ENCODE measurements at places on chromosomes 7 and 10. TPM values are rescaled to one million over a fixed set of nuclear protein-coding genes. Genes with fewer than 3 reads are reported as not detected.

CYP3A7 gene
- total RNA-seq, result not detected

MRLN gene
- not detected for total RNA-seq

CYP3A5 gene
- 0.16 TPM for total RNA-seq

APBB1IP gene
- 0.49 TPM for total RNA-seq

CCDC172 gene
- total RNA-seq, result not detected

BTRC gene
- total RNA-seq, result 7.0 TPM

TAS2R16 gene
- not detected for total RNA-seq

FGFR2 gene
- total RNA-seq, result 0.16 TPM

ADIRF gene
- total RNA-seq, result 0.33 TPM

MYL10 gene
- not detected for total RNA-seq

PHTF2 gene
- total RNA-seq, result 10.4 TPM

CLCN1 gene
- not detected for total RNA-seq

C7orf57 gene
- 0.13 TPM for total RNA-seq

HABP2 gene
- total RNA-seq, result 1.3 TPM

PLEKHA1 gene
- total RNA-seq, result 30.0 TPM

HKDC1 gene
- 25.1 TPM for total RNA-seq

RBP3 gene
- total RNA-seq, result not detected

SPACDR gene
- 0.89 TPM for total RNA-seq

PNLIP gene
- total RNA-seq, result not detected

ADARB2 gene
- total RNA-seq, result 0.81 TPM

ETV1 gene
- 15.6 TPM for total RNA-seq

ZNF25 gene
- total RNA-seq, result 2.6 TPM

CNPY1 gene
- not detected for total RNA-seq
